ENCODE measurements at places on chromosomes 5 and 9. TPM values are rescaled to one million over a fixed set of nuclear protein-coding genes. Genes with fewer than 3 reads are reported as not detected.
A peak's percentile ranks its signal among the peaks of the same experiment; 100 is the strongest.

DNA sequence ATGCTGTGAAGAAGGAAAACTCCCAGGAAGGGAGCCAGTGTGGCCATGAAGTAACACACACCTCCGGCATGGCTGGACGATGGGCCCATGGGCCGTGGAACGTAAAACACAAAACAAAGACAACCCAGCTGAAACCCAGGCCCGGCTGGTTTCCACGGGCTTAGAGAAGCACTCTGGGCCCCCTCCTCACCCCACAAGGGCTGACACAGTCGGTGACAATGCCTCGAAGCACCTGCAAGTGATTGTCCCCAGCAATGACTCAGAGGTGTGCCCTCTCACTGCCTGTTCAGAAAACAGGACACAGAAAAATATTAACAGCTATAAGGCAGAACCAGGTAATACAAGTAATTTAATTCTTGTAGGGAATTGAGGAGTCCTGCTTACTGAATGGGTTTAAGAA is 135.3 kb downstream of the ROR2 start:
- DNase-seq, result peak; percentile 36

- DNase-seq, result no peak
Measured at GRCh38 chr5:112923148-112923917, 1.3 kb upstream of the REEP5 start.

DNA sequence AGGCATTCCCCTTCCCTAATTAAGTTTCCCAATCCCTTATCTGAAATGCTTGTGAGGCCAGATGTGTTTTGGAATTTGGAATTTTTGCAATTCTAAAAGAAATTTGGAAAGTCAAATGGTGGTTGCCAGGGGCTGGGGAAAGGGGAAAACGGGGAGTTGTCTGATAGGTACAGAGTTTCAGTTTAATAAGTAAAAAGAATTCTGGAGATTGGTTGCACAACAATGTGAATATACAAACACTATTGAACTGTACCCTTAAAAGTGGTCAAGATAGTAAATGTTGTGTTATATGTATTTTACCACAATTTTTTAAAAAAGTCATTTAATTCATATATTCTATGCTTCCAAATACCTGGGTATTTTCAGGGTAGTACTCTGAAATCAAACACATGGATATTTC is 154.5 kb downstream of the ADAMTS12 start:
- no peak for DNase-seq

GRCh38 chr5:42991404-42992087 is 48.6 kb downstream of the ANXA2R start:
- no peak for DNase-seq

DNA sequence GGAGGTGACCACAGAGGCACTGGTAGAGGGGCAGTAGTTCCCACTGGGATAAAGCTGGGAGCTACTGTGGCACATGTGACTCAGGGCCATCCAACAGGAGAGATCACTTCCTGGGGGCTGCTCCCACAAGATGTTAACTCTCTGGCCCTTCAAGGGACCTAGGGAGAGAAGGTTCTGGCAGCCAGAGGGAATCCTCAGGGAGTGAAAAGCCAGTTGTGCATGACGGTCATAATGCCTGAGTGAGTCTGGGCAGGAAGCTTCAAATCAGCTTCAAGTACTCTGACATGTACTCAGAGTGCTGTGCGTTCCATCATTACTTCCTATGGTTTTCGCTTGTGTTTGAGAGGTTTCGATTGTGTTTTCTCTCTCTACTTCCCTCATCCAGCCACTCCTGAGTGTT is 388.5 kb downstream of the GABRG2 start:
- DNase-seq, result no peak

- no peak for DNase-seq
Measured at GRCh38 chr5:172715421-172715780, 55.6 kb downstream of the DUSP1 start.

- no peak for DNase-seq
Measured at GRCh38 chr9:3049636-3050035, 205.7 kb upstream of the PUM3 start.

- no peak for DNase-seq
Measured at GRCh38 chr9:3006851-3007250, 163.0 kb upstream of the PUM3 start.

DNA sequence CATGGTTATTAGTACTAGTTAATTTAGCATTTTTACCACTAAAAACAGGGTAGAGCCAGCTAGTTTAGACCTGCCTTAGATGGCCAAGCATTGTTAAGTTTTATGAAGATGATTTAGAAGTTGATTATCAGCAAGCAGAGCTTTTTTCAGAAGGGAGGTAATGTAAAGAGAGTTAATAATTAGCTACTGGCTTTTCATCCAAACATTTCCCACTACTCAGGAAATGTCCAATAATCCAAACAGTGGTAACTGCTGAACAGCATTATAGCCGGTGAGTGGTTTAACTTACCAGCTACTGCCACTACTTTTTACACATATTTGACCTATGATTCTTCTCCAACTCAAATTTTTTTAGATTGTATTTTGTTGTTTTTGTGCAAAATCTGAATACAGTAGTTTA is 1.7 kb downstream of the ITGA1 start:
- DNase-seq, result no peak

- DNase-seq, result no peak
Measured at GRCh38 chr9:114626415-114627020, 15.4 kb downstream of the TMEM268 start.

PCDHB5 gene
- 4.4 TPM for total RNA-seq

S1PR3 gene
- total RNA-seq, result 16.9 TPM

IGFBPL1 gene
- not detected for total RNA-seq

TAS2R1 gene
- not detected for total RNA-seq

CTSV gene
- not detected for total RNA-seq
